ENCODE measurements at places on chromosomes 2 and 18.

- no peak for DNase-seq
Observed at GRCh38 chr2:239383036-239383758, 17.6 kb downstream of the HDAC4 start.

- no peak for DNase-seq
Observed at GRCh38 chr2:7057865-7058400, 140.7 kb downstream of the RNF144A start.

DNA sequence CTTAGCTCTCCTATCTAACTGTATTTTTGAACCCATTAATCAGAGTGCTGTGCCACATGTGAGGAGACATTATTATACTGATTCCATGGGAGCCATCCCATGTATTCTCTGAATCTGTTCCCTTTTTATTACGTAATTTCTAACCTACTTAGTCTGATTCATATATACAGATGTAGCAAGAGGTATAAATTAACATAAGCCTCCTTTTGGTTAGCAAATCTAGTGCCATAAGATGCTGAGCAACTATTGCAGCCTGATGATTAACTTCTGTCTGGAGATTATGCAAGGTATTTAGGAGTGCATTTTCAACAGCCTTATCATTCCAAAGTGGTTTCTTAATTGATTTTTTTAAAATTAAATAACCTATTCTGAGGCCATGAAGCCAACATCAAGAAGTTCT is 114.1 kb upstream of the MSH2 start:
- no peak for DNase-seq

- DNase-seq = peak; percentile 62
Observed at GRCh38 chr2:207164006-207164831, 1.5 kb downstream of the KLF7 start.

- no peak for DNase-seq
Observed at GRCh38 chr2:27965841-27966240, 75.3 kb downstream of the BABAM2 start.

DNA sequence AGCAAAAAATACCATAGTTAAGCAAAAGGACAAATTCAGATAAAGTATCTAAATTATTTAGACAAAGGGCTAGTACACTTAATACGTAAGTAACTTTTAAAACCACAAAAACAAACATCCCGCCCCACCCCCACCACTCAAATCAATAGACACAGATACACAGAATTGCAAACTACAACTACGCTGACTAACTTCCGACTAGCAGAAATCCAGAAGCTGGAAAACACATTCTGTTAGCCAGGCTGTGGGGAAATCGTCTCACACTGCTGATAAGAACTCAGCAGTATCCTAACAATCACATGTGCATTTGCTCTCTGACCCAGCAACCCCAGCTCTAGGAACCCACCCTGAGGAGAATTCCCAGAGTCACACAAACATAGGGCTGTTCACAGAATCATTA is 16.6 kb downstream of the FAM168B start:
- no peak for DNase-seq

DNA sequence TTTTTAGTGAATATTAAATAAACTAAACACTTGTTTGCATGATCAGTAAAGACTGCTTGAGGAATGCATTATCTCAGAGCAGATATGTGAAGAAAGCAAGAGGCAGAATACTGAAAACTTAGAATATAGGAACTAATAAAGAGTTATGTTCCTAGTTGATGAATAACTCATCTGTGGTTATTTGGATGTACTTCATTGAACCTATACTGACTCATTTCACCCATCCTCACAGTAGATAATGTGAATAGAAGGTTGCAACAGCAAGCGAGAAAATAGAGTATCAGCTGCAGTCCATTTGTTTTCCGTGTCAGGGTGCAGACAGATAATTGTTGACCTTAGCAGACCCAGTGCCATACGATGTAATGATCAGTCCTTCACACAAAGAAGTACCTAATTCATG is 945.7 kb upstream of the LRRTM1 start:
- no peak for DNase-seq

GRCh38 chr2:27703638-27704341 is 40.1 kb downstream of the SLC4A1AP start:
- peak; percentile 98 for DNase-seq

- DNase-seq = no peak
Observed at GRCh38 chr2:48694149-48694548, 61.4 kb downstream of the LHCGR start.

GRCh38 chr2:72271766-72272641 is 124.3 kb upstream of the CYP26B1 start:
- no peak for DNase-seq

- DNase-seq = no peak
Observed at GRCh38 chr2:62192811-62193210, 3.1 kb upstream of the B3GNT2 start.

GRCh38 chr2:12083081-12083581 is 336.7 kb downstream of the LPIN1 start:
- no peak for DNase-seq

GRCh38 chr2:148298196-148298595 is 277.3 kb downstream of the MBD5 start:
- no peak for DNase-seq

DNA sequence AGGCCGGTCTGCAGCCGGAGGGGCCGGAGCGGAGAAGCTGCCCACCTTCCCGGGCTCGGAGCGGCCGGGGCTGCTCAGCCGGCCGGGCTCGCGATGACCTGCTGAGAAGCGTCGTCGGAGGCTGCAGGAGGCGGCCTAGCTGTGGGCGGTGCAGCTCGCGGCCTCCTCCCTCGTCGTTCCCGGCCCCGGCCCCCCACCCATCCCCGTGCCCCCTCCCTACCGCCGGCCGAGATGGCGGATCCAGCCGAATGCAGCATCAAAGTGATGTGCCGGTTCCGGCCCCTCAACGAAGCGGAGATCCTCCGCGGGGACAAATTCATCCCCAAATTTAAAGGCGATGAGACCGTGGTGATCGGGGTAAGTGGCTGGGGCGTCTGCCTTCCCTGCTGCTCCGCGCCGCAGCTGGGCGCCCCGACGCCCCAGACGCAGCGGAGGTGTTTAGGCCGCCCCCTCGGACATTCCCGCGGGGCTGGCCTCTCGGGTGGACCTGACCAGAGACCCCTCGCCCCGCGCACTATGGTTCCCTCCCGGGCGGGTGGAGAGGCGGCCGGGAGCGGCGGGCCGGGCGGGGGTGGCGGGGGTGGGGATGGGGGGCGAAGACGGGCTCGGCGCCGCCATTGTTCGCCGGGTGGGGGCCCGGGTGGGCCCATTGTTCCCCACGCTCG is 492 bp downstream of the KIF5C start:
- DNase-seq = no peak

- DNase-seq = no peak
Observed at GRCh38 chr2:221318376-221319130, 253.6 kb downstream of the EPHA4 start.

- DNase-seq = peak; percentile 71
Observed at GRCh38 chr2:210224941-210225672, at the start of gene ACADL. TSS of gene ACADL (minus strand) at chr2:210225447. CDS start at chr2:210225263, 184 bp downstream.

- DNase-seq = no peak
Observed at GRCh38 chr2:217279556-217279955, 419.7 kb upstream of the TNP1 start.

DNA sequence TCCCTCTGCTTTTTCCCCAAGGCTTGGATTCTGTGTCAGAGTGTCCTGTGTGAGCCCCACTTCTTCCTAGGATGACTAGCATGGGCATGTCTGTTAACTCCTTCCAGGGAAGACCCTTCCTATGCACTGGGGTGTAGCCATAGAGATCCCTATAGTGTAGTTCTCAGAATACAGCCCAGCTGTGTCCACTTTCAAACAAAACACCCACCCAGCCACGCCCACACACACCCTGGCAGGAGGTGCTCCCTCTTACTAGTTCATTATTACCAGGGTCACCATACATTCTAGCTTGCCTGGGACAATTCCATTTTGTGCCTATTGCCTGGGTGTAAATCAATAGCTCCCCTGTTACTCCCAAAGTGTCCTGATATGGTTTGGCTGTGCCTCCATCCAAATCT is 195.6 kb downstream of the MYCN start:
- no peak for DNase-seq

DNA sequence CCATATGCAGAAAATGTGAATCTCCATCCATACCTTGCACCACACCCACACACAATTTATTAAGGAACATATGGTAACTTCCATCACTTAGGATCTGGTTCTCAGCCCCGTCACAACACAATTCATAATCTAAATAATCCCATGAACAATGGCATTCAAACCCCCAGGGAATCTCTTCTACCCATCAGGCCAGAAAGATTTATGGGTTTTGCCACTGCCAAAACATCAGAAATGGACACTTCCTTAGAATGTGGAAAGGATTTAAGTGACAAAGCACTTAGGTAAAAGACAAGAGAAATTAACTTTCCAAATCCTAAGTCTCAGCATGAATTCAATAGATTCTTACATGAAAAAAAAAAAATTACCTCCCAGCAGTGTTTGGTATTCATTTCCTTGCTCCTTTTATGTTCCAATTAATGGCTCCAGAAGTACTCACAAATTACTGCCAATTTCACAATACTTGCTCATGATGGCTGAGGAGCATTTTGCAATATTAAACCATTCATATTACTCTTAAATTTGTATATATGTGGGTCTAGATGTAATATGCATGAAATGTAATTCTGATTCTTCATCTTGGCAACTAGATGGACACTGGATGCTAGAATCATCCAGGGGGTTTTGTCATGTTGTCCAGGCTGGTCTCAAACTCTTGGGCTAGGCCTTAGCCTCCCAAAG is 56.5 kb upstream of the TMEM247 start:
- DNase-seq = no peak

GRCh38 chr2:175837046-175837445 is 165.0 kb downstream of the LNPK start:
- no peak for DNase-seq

Data from tibial nerve (tissue), 4 donors.